Left kidney (tissue), 8 donors: ENCODE measurements at places on chromosomes 4 and X. TPM values are rescaled to one million over a fixed set of nuclear protein-coding genes. Genes with fewer than 3 reads are reported as not detected.

Gene GUCY1B1
- polyA plus RNA-seq = 72.1 TPM

GRCh38 chr4:88719381-88719780 is 21.8 kb upstream of the NAP1L5 start:
- no peak for DNase-seq

- no peak for DNase-seq
Observed at GRCh38 chrX:132443196-132444135, 45.4 kb downstream of the MBNL3 start.

Gene MAGEC2
- not detected for polyA plus RNA-seq

GRCh38 chr4:20248155-20248558 is 3.5 kb upstream of the SLIT2 start:
- peak; percentile 61 for DNase-seq

Gene CD40LG
- not detected for polyA plus RNA-seq

DNA sequence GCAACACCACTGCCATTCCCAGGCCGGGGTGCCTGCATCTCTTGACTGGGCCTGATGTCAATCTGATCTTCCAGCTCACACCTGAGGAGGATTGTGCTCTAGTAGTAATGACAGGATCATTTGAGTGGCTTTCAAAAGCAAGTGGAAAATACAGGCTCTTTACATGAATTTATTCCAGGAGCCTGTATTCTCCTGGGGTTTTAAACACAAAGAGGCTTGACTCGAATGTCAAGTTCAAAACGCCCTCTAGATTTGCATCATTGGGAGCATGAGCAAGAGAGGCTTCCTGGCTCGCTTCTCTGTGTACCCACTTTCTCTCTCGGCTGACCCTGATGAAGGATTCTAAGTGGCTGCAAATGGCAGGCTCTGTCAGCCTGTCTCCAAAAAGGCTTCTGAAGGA is 199.5 kb upstream of the PUDP start:
- no peak for DNase-seq

Gene DCLK2
- 12.0 TPM for polyA plus RNA-seq

Gene PDCL2
- polyA plus RNA-seq = not detected

GRCh38 chr4:119532319-119532718 is 96.3 kb downstream of the PDE5A start:
- DNase-seq = no peak

Gene GPM6B
- polyA plus RNA-seq = 21.5 TPM

GRCh38 chr4:87388901-87389300 is 2.1 kb downstream of the HSD17B11 start:
- no peak for DNase-seq

Gene BCORL1
- polyA plus RNA-seq = 16.6 TPM

- no peak for DNase-seq
Observed at GRCh38 chrX:19019996-19020395, 36.1 kb upstream of the PHKA2 start.

Gene GPR50
- polyA plus RNA-seq = 0.10 TPM

- no peak for DNase-seq
Observed at GRCh38 chr4:52001616-52002015, 18.5 kb downstream of the LRRC66 start.

DNA sequence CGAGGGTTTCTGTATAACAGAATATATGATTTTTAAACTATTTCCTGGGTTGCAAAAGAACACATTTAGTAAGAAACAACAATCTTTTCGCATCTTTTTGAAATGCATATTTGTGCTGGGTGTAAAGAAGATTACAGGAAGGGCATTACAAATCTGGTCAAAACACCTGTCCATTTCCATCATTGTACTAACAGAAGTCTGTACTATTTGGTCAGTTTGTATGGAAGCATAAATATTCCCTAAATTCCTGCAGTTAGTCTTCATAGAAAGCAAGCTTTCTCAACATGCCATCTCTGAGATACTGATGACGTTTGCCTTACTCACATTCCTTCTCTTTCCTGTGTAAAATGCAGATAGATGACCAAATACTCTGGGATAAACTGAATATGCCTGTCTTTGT is 203.3 kb downstream of the NWD2 start:
- DNase-seq = no peak

DNA sequence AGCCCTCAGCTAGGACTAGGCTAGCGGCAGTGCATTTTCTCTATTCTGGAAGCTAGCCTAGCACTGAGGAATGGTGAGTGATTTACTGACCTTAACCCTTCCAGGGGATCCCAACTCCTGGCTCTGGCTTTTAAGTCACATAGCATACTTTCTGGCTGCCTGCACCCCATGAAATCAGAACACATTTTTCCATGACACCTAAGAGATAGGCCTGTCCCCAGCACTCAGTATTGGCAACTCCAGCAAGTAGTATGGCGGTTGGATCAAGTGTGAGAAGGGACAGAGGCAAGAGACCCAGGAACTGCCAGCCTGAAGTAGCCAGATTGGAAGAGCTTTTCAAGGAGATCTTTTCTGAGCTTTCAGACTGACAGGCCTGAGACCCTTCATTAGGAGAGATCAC is 8.2 kb downstream of the FGF16 start:
- no peak for DNase-seq

DNA sequence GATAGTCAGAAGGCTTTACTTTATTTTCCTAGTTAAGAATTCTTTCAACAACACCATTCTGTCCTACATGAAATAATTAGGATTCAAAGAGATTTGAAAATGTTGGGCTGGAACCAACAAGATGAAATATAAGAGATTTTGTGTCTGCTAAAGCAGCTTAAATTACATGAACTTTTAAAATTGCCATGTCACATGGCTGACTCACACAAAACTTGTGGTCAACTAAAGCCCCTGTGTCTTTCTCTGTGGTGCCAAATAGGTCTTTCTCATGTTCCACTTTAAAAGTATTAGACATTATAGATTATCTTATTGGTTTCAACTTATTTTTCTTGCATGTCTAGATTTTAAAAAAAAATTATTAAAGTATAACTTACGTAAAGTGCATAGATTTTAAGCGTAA is 60.8 kb upstream of the FHL1 start:
- DNase-seq = no peak

- no peak for DNase-seq
Observed at GRCh38 chr4:32958586-32958985, 2238.4 kb downstream of the PCDH7 start.

DNA sequence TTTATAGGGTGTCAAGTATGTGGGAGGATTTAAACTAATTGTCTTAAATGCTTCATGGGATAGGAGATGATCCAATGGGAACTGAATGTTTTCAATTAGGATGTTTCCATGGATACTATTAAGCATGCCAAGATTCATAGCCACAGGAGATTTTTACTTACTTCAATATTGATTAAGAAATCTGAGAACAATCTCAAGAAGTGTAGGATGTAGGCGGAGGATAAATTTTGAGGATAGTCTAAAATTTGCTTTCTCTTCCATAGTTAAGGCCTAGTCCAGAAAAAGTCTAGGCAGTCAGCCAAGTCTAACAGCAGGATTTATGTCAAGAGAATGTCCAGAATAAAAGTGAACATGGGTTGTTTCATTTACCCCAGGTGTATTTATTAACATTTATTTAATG is 32.8 kb downstream of the REPS2 start:
- DNase-seq = no peak

DNA sequence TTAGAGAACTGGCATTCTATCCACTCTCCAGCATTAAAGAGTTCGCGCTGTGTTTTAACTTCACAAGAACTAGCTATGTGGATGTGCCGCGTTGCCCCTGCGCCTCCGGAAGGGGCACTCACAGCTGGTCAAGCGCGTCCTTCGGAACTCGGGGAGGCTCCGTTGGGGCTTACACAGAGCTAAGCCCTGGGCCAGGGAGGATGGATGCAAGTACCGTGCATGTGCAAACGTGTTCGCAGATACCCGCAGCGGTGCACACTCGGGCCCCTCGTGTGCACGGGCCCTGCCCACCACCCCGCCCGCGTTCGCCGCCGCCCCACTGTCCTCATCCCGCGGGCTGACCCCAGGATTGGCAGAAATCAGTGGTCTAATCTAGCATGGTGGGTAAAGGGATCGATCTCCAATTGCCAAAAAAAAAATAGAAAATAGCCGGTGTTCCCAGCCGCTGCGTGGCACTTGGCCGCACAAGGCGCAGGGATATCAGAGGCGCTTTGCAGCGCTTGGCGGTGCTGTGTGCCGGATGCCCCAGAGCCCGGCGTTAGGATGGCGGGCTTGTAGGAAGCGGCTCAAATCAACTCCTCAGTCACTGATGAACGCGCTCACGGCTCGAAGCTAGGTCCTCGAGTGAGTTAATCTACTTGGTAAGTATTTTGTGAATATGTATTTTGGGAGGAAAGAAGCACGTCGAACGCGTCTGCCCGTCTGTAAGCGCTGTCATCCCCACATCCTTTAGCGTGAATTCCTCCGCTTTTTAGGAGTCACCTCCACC is 989 bp upstream of the PCDH10 start:
- DNase-seq = no peak

Gene SLC6A14
- polyA plus RNA-seq = 0.27 TPM

Gene WNK3
- 6.9 TPM for polyA plus RNA-seq

DNA sequence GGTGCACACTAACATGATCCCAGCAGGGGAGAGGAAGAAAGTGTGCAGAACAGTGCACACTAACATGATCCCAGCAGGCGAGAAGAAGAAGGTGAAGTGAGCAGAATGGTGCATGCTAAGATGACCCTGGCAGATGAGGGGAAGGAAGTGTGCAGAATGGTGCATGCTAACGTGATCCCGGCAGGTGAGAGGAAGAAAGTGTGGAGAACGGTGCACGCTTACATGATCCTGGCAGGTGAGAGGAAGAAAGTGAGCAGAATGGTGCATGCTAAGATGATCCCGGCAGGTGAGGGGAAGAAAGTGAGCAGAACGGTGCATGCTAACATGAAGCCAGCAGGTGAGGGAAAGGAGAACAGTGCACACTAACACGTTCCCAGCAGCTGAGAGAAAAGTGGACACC is 83.7 kb downstream of the ACOX3 start:
- no peak for DNase-seq

DNA sequence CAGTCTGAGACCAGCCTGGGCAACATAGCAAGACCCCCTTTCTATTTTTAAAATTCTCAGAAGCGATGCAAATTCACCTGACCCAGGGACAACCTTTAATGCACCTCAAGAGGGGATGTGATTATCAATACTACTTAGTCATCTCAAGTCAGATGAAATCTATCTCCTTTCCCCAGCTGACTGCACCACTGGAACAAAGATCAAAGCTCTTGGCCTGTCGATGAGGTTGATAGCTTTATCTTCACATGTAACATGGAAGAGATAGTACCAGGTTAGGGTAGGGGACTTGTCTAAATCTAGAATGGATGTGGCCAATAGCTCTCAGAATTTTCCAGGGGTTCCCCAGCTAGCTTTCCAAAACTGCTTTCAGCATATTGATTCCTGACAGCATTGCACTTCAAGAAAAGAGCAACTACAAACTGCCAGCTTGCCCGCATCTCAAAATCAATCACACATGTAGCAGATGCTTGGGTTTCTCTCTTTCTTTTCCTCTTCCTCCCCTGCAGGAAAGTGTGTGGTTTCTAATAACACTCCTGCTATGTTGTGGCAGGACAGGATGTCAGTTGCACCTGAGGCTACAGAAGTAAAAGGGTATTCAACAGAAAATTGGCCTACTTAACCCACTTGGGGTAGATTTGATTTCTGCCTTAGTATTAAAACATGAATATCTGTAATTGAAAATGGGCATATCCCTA is 12.2 kb upstream of the TMEM164 start:
- no peak for DNase-seq

DNA sequence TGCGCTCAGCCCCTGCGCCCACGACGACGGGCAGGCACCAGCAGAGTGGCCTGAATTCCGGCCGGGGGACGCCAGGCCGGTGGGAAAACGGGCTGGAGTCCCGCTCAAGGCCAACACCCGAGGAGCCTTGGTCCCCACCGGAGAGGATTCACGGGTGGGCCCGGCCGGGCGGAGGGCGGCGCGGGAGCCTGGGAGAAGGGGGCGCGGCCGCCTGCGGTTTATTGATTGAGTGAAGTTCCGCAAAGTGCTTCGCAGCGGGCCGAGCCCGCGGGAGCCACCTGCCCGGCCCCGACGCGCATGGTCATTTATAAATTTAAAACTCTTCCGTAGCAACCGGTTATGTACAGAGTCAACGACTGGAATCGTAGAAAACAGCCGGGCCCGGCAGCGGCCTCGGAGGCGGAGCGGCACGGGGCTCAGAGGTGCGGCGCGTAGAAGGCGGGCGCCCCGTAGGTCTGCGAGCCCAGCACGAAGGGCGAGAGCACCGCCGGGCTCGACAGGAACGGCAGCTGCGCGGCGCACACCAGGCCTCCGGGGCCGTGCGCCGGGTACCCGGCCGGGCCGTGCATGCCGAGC is 3.6 kb downstream of the NKX1-1 start:
- DNase-seq = no peak

Gene XPNPEP2
- polyA plus RNA-seq = 81.5 TPM

Gene MEPE
- polyA plus RNA-seq = not detected

GRCh38 chr4:19187096-19187495 is 1064.6 kb upstream of the SLIT2 start:
- peak; percentile 50 for DNase-seq

GRCh38 chrX:97843200-97843811 is 959.6 kb downstream of the RPA4 start:
- DNase-seq = no peak

DNA sequence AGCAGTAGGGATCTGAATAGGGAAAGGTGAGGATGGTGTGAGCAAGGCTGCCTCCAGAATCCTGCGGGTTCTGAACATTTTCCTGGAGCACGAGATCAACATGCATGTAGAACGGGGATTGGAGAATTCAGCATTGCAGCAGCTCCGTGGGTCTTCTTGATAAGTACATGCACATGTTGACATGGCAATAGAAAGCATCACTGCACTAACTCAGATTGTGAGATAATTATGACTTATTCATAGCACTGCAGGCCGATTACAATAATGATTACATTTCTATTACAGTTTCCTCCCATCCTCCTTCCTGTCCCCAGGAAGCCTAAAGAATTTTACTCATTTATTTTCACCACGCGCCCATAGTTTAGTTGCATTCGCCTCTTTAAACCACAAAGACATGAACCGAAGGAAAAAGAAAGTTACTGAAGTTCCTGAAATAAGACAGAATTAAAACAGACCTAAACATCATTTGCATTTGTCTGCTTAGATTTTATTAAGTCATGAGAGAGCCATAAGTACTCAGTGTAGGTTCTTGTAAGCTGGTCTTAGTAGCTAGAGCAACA is 61.3 kb upstream of the ARX start:
- no peak for DNase-seq

Gene CCDC160
- 11.6 TPM for polyA plus RNA-seq

Gene GPC4
- polyA plus RNA-seq = 20.3 TPM
